ENCODE measurements at places on chromosomes 2 and 18. TPM values are rescaled to one million over a fixed set of nuclear protein-coding genes. Genes with fewer than 3 reads are reported as not detected.

The CGREF1 gene
- total RNA-seq = 18.7 TPM

The NT5C1B gene
- not detected for total RNA-seq

The C2orf92 gene
- total RNA-seq = 3.3 TPM

DNA sequence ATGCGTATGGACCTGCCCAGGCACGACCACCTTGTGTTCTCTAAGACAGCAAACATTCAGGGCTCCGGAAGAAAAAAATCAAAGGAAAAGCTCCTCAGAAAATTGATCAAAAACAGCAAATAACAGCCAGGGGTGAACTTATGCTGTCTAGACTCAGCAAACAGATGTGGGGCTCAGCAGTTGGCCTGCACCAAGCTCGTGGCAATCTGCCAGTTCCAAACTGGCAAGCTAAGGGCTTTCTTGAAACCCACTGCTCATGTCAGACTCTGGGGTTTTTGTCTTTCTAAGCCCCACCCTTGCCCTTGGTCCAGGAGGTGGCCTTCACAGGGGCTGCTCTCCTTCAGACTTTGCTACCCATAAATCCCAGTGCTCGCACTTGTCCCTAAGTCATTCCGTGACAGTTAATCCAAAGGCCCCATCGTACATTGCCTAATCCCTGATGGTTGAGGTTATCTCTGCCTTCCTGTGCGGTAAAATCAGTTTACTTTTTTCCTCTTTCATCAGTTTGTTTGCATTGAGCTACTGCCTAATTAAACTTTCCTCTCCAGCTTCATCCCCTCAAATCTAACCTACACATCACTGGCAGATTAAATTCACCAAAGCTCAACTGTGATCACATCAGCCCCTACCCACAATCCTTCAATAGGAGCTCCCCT, 408.0 kb downstream of the LRATD1 start:
- no peak overlapping the region for H3K4me3 ChIP-seq
- peaks cover 41% of the 10 kb centered on the region for H3K4me1 ChIP-seq

- no peaks in the 10 kb centered on the region for H3K4me1 ChIP-seq
- peaks cover 3% of the 10 kb centered on the region for H3K27me3 ChIP-seq
- no peak overlapping the region for H3K4me3 ChIP-seq
- no peak overlapping the region for H3K27ac ChIP-seq
- H3K36me3 ChIP-seq = no peaks in the 10 kb centered on the region
- peak; percentile 57 for DNase-seq
Measured at GRCh38 chr2:36727550-36727949, 31.0 kb downstream of the VIT start.

- DNase-seq = peak; percentile 54
- H3K4me1 ChIP-seq = 0 out of 2 replicates have a peak, but pooled peaks cover 7% of the 10 kb centered on the region
- no peaks in the 10 kb centered on the region for H3K27me3 ChIP-seq
- H3K36me3 ChIP-seq = no peaks in the 10 kb centered on the region
- no peak overlapping the region for H3K27ac ChIP-seq
Measured at GRCh38 chr2:195501746-195502145, 155.3 kb upstream of the SLC39A10 start.
